ENCODE measurements at places on chromosomes 12 and 14.

DNA sequence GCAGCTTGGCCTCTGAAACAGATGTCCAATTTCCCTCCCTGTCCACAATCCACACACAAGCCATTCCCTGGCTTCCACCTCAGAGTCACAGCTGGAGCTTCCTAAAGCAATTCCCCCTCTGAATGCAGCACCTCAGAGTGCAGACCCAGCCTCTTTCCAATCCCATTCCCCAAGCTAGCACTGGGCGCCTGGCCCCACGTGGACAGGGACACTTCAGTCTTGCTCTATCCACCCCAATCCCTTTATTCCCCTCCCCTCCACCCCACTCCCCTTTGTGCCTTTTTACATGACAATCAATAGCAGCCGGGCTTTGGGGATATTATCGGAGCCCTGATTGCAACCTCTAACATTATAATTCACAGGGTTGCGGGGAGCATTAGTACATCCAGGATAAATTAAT, 292.6 kb downstream of the TTC8 start:
- DNase-seq: no peak

- DNase-seq: no peak
Observed at GRCh38 chr12:19036673-19037357, 92.7 kb upstream of the PLEKHA5 start.

- DNase-seq: no peak
Observed at GRCh38 chr14:34003082-34003668, 52.3 kb upstream of the EGLN3 start.

GRCh38 chr12:116060764-116061163, 216.7 kb downstream of the MED13L start:
- DNase-seq: no peak

- no peak for DNase-seq
Observed at GRCh38 chr12:49014547-49014946, 4.0 kb downstream of the PRKAG1 start.

GRCh38 chr14:101362529-101363260, 198.6 kb upstream of the DIO3 start:
- no peak for DNase-seq

GRCh38 chr14:102537981-102538601, 28.5 kb upstream of the ANKRD9 start:
- no peak for DNase-seq

GRCh38 chr12:74021937-74022336, 515.7 kb upstream of the ATXN7L3B start:
- peak; percentile 48 for DNase-seq

- DNase-seq: no peak
Observed at GRCh38 chr12:109191621-109192250, 75.3 kb downstream of the ACACB start.

- no peak for DNase-seq
Observed at GRCh38 chr12:104342635-104343249, 39.2 kb downstream of the EID3 start.

DNA sequence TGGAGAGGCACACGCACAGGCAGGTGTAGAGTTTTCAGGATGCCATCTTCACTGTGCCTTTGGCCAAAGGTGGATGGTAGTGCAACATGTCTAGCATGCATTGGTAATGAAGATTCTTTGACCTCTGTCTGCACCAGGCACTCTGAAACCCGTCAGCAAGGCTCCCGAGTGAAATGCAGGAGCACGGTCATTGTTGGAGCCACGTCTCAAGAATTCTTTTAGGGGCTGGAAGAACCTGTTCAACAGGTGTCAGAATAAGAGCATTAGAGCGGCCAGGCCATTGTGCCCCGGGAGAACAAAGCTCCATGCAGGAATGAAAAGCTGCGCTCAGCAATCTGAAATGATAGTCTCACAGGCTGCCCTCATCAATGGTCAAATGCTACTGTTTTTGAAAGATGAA, 40.2 kb upstream of the DICER1 start:
- DNase-seq: peak; percentile 71

DNA sequence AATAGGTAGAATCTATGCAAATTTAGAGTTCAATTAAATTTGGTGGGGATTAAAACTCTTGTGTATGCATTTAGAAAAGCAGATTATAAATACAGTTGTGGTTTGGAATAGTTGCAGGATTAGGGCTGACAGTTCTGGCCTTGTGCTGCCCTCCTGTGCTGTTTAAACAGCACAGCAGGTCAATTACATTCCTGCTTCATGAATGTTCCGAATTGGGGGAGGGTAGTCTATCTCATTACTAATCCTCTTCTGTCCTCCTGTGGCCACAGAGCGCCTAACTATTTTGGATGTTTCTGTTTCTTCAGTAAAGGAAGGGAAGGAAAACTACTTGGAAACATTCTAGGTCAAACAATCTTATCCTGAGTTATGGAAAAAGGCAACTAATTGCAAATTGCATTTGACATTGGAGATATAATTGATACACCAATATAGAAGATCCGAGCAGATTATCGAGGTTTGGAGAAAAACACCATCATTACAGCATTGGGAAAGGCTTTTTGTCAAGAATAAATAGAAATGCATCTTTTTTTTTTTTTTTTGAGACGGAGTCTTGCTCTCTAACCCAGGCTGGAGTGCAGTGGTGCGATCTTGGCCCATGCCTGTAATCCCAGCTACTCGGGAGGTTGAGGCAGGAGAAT, 8.7 kb upstream of the GPR19 start:
- DNase-seq: peak; percentile 76

- no peak for DNase-seq
Observed at GRCh38 chr12:57726884-57727757, 11.4 kb downstream of the AGAP2 start.

- no peak for DNase-seq
Observed at GRCh38 chr14:52081964-52082363, 13.1 kb upstream of the NID2 start.

DNA sequence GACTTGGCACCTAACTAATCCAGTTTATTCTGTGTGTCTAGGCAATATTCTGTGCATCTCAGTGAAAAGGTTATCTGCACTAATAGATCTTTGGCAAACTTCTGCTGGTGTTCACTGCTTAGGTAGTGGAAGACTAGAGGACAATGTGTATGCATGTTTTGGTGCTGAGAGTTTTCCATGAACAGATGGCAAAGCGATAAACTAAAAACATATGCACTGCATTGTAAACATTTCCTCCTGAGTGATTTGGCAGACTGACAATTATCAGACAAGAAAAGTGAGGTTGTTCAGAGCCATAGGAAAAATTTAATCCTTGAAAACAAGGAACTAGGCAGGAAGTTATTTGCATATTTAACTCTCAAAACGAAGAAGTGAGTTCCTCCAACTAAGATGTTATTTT, 400.4 kb downstream of the ATP23 start:
- DNase-seq: peak; percentile 32

- DNase-seq: no peak
Observed at GRCh38 chr14:93081876-93082570, 33.7 kb downstream of the ITPK1 start.

GRCh38 chr14:60951776-60952435, 29.0 kb downstream of the TRMT5 start:
- no peak for DNase-seq

- DNase-seq: no peak
Observed at GRCh38 chr12:123836292-123836691, 74.2 kb downstream of the DNAH10 start.

DNA sequence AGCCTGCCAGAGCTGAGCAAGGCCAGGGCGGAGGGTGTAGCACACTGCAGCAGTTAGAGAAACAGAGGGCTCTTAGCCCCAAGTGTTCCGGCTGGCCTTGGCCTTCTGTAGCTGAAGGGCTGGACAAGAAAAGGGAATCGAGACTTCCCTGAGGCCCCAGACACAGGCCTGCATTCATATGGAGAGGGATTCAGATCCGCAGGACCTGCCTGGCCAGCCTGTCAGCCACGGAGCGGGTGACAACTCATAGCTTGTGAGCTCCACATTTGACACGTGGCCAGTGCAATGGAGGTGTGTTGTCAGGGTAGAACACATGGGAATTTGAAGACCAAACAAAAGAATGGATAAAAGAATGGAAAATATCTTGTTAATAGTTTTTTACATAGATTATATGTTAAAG, 182.2 kb upstream of the GSC start:
- no peak for DNase-seq

DNA sequence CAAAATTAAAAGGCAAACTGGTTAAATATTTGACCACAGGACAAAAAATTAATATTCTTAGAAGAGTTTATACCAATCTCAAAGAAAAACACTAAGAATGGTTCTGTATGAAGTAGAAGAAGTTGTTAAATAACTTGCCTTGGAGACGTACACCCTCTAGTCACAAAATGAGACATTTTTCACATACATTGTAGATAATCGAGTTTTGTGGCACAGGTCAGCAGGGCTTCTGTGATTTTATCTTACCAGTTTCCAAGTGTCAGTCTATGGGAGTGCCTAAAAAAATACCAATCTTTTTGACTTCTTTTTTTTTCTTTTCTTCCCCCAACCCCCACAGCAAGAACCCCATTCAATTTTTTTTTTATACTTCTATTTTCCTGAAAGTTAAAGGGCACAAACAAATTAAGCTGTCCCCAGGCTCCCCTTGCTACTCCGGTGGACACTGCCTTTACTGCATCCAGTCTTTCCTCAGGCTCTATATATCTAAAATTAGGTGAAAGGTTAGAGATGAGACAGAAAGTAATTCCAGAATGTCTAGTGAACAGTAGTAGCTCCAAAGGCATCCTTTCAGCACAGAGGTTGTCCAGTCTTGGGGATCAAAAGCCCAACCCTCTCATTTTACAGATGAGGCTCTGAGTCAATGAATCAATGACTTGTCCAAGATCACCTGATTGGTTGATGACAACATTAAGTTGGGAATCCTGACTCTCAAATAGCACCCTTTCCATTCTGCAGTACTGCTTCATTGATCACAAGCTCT, 6.2 kb downstream of the LIMA1 start:
- DNase-seq: no peak

DNA sequence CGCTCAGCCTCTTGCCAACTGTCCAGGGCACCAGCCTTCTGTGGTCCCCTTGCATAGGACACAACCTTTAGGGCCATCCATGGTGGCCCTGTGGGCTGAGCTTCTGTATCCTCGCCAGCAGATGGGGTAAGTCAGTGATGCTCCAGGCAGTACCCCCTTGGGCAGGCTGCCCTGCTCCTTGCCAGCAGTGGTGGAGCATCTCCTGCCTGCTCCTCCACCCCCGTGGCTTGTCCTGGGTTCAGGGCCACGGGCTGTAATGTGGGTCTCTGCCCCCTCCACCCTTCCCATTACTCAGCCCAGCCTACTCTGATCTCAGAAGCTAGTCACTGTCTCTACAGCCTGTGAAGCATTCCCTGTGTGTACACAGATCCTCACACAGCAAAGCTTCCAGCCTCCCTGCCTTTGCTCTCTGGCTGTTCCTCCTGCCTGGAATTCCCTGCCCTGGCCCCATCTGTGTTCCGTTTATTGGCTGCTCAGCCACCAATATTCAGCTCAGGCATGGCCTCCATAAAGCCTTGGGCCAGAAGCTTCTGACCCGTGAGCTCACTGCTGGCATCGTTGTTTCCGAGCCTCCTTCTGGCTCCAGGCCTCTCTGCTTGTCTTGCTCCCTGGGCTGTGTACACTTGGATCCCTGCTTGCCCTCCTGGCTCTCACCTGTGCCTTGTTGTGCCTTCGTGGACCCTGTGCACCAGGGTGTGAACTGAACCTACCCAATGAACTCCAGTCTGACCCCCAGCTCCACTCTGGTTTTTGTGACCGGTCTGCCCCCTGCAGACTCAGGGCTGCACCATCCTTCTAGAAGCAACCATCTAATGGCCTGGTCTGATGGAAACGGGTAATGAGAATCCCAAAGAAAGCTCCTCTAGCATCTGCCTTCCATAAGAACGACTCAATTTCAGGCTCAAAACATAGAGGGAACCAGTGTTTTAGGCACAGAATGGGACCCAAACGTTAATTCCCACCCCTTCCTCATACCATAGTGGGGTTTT, 177.0 kb upstream of the PRMT8 start:
- peak; percentile 48 for DNase-seq

GRCh38 chr14:68696266-68696665, 96.6 kb downstream of the ZFP36L1 start:
- no peak for DNase-seq

GRCh38 chr12:99906786-99907579, 77.8 kb downstream of the ANKS1B start:
- DNase-seq: no peak

- DNase-seq: no peak
Observed at GRCh38 chr14:79424462-79424861, 786.8 kb downstream of the DIO2 start.

DNA sequence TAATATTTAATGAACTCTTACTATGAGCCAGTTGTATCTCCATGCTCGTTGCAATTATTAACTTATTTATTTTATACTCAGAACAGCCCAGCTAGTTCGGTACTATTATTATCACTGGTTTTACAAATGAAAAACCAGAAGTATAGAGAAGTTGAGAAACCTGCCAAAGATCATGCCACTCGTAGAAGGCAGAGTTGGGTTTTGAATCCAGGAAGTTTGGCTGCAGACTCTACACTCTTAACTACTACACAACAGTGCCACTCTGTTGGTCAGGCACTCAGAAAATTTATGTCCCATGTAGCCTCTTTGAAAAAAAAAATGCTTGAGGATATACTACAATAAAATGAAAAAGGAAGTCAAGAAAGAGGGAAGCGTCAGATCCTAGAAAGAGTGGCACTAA, 71.5 kb upstream of the ARID2 start:
- DNase-seq: no peak

DNA sequence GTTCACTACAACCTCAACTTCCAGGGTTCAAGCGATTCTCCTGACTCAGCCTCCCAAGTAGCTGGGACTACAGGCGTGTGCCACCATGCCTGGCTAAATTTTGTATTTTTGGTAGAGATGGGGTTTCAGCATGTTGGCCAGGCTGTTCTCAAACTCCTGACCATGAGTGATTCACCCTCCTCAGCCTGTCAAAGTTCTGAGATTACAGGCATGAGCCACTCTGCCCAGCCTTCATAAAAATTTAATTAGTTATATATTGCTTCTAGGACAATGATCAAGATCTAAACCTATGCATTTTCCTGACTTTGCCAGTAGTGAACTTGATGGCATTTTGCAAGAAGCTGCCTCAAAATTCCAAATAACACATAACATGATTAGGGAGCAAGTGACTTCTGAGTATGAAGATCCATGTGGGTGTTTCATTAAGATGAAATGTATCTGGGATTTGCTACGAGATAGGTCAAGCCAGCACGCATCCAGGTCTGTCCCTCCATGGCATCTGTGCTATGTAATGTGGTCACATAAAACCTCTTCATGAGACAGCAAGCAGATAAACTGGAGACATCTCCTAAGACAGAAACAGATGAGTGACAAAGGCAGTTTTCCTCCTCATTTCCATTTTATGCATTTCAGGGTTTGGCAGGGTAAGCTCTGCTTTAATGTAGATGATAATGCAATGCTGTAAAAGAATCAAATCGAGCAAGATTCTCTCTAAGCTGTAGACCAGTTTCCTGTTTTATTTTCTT, 319.4 kb upstream of the ATP2B1 start:
- no peak for DNase-seq

GRCh38 chr14:58469309-58469708, 41.8 kb downstream of the KIAA0586 start:
- DNase-seq: no peak

GRCh38 chr12:42320796-42321195, 5.1 kb downstream of the ZCRB1 start:
- no peak for DNase-seq
